ENCODE measurements at places on chromosomes 6 and 20. TPM values are rescaled to one million over a fixed set of nuclear protein-coding genes. Genes with fewer than 3 reads are reported as not detected.

DNA sequence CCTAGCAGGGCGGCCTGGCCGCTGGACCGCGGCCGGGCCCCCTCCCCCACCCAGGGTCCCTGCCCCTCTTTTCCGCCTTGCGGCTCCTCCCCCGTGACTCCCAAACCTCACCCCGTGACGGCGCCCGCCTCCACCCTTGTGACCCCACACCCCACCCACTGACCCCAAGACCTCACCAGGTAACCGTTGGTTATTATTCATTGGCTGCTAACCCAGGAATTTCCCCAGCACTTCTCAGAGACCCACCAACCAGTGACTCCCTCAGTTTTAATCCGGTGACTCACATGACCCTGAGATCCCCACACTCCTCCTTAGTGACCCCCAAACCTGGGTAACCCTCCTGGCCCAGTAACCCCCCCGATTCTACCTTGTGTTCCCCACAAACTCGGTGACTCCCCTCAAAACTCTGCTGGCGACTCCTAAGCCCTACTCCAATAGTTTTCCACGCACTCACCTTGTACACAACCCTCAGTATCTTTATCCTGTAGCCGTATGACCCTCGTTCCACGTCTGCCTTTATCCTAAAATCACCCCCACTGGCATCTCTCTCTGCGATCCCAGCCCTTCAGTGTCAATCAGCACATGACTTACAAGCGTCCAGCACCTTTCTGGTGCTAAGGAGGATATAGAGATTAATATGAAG lies 534 bp downstream of the ZNF76 start:
- H3K27ac ChIP-seq, result peak overlapping the region; percentile 83
- no peaks in the 10 kb centered on the region for H3K27me3 ChIP-seq
- peak; percentile 97 for DNase-seq

DNA sequence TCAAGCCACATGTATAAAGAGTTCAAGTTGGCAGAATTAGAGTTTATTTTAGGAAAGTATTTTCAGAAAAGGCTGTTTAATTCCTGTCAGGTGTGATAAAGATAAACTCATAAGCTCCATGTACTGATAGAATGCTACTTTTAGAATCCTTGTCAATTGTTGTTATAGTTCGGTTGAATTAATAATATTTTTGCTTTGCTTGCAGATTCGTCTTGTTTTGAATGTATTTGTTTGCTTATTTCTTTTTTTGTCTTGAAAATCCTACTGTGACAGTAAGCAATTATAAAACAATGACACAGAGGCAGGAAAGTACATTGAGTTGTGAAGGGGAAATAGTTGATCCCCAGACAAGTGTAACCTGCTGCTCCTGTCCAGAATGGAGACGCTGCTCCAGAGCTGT lies 333.9 kb upstream of the PLCB4 start:
- no peaks in the 10 kb centered on the region for H3K4me1 ChIP-seq
- no peaks in the 10 kb centered on the region for H3K27me3 ChIP-seq
- H3K4me3 ChIP-seq, result no peak overlapping the region
- H3K36me3 ChIP-seq, result no peaks in the 10 kb centered on the region
- no peak for DNase-seq

DNA sequence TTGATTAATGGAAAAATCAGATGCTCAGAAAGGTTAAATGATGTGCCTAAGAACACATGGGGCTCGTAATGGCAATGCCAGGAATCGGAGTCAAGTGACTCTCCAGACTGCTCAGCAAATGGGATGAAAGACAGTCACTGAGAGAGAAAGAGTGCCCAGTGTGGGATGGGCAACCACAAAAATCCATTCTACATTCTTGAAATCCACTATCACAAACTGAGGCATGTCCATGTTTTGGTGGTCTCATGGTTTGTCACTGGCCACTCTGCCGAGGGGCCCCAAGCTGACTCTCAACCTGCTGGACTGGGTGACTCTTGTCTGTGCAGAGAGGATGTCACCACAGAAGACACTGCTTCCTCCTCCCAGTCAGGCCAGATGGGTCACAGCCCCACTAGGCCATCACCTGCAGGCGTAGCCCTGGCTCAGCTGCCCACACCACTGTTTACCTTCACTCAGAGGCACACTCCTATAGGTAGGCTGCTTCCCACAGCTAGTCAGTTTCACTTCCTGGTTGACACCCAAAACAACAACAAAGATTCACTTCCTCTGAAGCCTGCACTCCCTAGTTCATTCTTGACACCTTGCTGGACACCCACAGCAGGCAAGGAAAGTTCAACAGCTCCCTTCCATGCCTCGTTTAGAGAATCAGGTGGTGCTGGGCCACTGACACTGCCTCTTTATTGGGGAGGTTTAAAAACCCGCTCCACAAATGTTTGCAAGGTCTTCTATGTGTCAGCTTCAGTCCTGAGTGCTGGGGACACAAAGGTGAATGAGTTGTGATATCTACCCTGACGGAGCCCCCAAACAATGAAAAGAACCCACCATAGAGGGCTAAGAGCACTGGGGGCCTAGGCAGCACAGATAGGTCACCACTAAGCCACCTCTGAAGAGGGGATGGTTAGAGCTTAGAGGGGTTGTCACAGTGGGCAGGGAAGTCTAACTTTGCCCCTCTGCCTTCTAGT lies 21.7 kb downstream of the MAP1LC3A start:
- no peak for DNase-seq
- H3K27me3 ChIP-seq, result no peaks in the 10 kb centered on the region
- peaks cover 19% of the 10 kb centered on the region for H3K36me3 ChIP-seq
- H3K4me3 ChIP-seq, result no peak overlapping the region
- no peaks in the 10 kb centered on the region for H3K4me1 ChIP-seq

EDN1 gene
- 0.40 TPM for total RNA-seq

DNA sequence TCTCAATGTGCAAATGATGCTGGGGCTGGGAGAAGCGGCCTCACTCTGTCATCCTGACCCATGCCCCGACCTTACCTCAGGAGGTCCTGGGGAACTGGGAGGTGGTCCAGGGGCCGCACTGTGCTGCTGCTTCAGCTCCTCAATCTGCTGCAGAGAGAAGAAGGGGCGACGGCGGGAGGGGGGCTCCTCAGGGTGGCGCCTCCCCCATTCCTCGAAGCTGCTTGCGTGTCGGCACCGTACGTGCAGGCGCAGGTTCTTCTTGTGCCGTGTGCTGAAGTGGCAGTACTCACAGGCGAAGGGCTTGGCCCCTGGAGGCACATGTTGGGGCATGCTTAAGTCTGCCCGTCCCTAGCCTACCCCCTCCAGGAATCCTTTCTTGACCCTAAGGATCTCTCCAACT lies 12.9 kb downstream of the ZNF335 start:
- H3K4me1 ChIP-seq, result no peaks in the 10 kb centered on the region
- H3K27me3 ChIP-seq, result no peaks in the 10 kb centered on the region
- H3K27ac ChIP-seq, result no peak overlapping the region
- H3K4me3 ChIP-seq, result no peak overlapping the region

GRCh38 chr6:118509009-118509617 lies 39.0 kb upstream of the PLN start:
- no peak overlapping the region for H3K27ac ChIP-seq
- H3K36me3 ChIP-seq, result no peaks in the 10 kb centered on the region
- no peak overlapping the region for H3K4me3 ChIP-seq
- no peaks in the 10 kb centered on the region for H3K27me3 ChIP-seq
- H3K4me1 ChIP-seq, result peaks cover 3% of the 10 kb centered on the region

DNA sequence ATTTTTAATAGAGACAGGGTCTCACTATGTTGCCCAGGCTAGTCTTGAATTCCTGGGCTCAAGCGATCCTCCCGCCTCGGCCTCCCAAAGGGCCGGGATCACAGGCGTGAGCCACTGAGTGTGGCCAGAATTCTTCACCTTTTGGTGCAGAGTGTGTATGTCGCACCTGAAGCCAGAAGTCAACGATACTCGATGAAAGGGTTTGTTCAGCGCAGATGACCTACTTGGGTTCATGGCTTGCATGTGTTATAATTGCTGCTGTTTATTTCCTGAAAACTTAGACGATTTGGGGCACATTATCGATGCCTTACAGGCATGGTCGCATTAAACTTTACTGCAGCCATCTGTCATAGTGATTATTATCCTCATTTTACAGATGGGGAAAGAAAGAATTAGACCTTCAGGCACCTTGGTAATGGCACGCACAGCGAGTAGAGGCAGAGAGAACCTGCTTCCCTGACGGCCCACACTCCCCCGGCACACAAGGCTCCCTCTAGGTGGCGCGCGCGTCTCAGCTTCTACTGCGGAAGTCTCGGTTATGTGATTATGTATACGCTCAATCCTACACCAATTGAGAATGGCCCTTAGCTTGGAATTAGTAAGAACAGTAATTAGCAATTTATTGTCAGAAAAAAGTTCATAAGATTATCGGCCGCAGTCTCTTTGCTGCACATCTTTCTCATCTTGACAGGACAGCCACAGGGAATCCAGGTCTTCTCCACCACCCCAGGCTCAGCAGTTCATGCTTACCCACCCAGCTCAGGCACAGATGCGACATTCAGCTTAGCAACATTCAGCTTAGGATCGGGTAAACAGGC lies 212.8 kb upstream of the PROKR2 start:
- H3K4me1 ChIP-seq, result no peaks in the 10 kb centered on the region
- no peaks in the 10 kb centered on the region for H3K36me3 ChIP-seq
- H3K27me3 ChIP-seq, result no peaks in the 10 kb centered on the region
- peak; percentile 95 for DNase-seq

- H3K27me3 ChIP-seq, result no peaks in the 10 kb centered on the region
- H3K36me3 ChIP-seq, result no peaks in the 10 kb centered on the region
- no peak for DNase-seq
- H3K4me1 ChIP-seq, result peaks cover 3% of the 10 kb centered on the region
- H3K4me3 ChIP-seq, result no peak overlapping the region
Measured at GRCh38 chr6:107574856-107575255, 84.9 kb downstream of the SOBP start.

DNA sequence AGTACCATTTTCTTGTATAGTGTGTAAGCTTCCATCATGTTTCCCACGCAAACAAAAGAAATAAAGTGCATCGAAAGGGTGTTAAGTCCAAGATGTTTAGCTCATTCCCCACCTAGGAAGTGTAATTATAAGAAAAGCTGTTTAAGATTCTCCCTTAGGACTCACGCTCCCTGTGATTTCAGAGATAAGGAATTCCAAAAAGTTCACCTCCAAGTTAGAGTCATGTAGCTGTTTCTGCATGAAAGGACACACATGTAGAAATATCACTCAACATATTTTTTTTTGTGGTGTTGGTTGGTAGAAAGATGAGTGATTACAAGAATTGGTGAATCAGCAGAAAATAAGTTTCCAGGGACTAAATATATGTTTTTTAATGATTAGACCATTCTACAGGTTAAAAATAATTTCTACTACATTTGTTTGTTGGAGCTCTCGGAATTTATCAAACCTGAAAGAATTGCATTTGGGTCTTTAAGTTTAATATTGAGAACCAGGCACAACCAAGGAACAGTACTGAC lies 10.4 kb downstream of the OPN5 start:
- no peaks in the 10 kb centered on the region for H3K36me3 ChIP-seq
- peaks cover 6% of the 10 kb centered on the region for H3K4me1 ChIP-seq
- H3K27ac ChIP-seq, result no peak overlapping the region

SOBP gene
- 2.5 TPM for total RNA-seq

- H3K27ac ChIP-seq, result no peak overlapping the region
- no peak for DNase-seq
- H3K4me3 ChIP-seq, result no peak overlapping the region
- no peaks in the 10 kb centered on the region for H3K36me3 ChIP-seq
- peaks cover 6% of the 10 kb centered on the region for H3K27me3 ChIP-seq
- H3K4me1 ChIP-seq, result no peaks in the 10 kb centered on the region
Measured at GRCh38 chr20:59393142-59393541, 92.7 kb downstream of the EDN3 start.

LY6G6F gene
- total RNA-seq, result not detected

DNA sequence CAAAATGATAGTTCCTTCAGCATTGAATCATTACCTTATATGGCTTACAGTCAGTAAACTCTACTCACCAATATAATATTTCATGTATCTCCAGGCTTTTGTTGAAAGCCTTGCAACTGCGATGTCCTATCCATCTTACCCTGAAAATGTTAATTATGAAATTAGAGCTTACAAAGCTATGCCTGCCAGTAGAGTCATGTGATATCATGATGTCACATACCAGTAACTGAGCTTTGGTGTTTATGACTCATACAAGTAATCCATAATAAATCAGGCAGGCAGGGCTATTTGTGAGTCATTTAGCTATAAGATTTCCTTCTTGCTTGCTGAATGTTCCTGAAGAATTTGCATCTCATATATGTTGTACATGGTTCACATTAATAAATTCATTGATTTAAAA lies 44.9 kb upstream of the FAM83B start:
- H3K27ac ChIP-seq, result no peak overlapping the region
- H3K27me3 ChIP-seq, result no peaks in the 10 kb centered on the region
- no peaks in the 10 kb centered on the region for H3K36me3 ChIP-seq

DNA sequence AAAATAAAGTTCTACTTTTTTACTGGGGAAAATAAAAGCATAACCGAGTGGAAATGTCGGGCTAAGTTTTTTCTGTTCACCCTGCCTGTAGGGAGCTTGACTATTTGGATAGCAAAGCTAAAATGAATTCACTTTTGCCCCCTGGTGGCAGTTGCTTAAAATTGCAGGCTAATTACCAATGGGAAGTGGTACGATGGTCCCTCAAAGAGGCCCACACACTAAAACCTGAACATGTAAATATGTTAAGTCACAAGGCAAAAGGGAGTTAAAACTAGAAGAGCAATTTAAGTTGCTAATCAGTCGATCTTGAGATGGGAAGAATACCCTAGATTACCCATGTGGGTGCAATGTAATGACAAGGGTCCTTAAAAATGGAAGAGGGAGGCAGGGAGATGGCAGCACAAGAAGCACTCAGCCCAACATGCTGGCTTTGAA lies 916 bp upstream of the SUN5 start:
- no peak overlapping the region for H3K27ac ChIP-seq
- no peaks in the 10 kb centered on the region for H3K36me3 ChIP-seq
- no peaks in the 10 kb centered on the region for H3K27me3 ChIP-seq
- H3K4me1 ChIP-seq, result peaks cover 5% of the 10 kb centered on the region
- DNase-seq, result peak; percentile 71

GRCh38 chr20:58233881-58234528 lies 5.6 kb upstream of the ANKRD60 start:
- peak; percentile 95 for DNase-seq
- no peak overlapping the region for H3K4me3 ChIP-seq
- H3K27me3 ChIP-seq, result peaks cover 17% of the 10 kb centered on the region
- H3K4me1 ChIP-seq, result peaks cover 3% of the 10 kb centered on the region
- peaks cover 30% of the 10 kb centered on the region for H3K36me3 ChIP-seq

- peaks cover 5% of the 10 kb centered on the region for H3K27me3 ChIP-seq
- no peak overlapping the region for H3K27ac ChIP-seq
- DNase-seq, result no peak
- no peaks in the 10 kb centered on the region for H3K36me3 ChIP-seq
- no peak overlapping the region for H3K4me3 ChIP-seq
- no peaks in the 10 kb centered on the region for H3K4me1 ChIP-seq
Measured at GRCh38 chr20:11008444-11009033, 334.7 kb upstream of the JAG1 start.

NKAIN4 gene
- not detected for total RNA-seq

GRCh38 chr6:41338659-41339058 lies 3.3 kb downstream of the NCR2 start:
- no peak overlapping the region for H3K27ac ChIP-seq
- H3K4me3 ChIP-seq, result no peak overlapping the region
- no peaks in the 10 kb centered on the region for H3K4me1 ChIP-seq
- H3K36me3 ChIP-seq, result no peaks in the 10 kb centered on the region

DNA sequence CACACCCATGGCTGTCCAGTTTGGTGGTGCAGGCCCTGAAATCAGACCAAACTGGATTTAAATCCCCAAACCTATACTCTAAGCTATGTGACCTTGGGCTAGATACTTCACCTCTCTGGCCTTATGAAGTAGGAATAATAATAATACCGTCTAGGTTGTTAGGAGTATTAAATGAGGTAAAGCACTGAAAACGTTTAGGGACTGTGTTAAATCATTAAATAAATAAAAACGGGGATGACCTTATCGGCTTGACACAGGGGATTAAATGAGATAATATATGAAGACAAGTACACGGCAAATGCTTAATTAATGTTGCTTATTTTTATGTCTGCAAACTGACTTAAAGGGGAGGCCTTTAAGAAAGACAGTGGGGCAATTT lies 672 bp upstream of the STK4 start:
- peaks cover 9% of the 10 kb centered on the region for H3K4me1 ChIP-seq
- no peak for DNase-seq
- peak overlapping the region; percentile 93 for H3K4me3 ChIP-seq

Data from endodermal cell (in vitro differentiated cells).